Natural killer cell (primary cell): ENCODE measurements at places on chromosomes 1 and 21.

DNA sequence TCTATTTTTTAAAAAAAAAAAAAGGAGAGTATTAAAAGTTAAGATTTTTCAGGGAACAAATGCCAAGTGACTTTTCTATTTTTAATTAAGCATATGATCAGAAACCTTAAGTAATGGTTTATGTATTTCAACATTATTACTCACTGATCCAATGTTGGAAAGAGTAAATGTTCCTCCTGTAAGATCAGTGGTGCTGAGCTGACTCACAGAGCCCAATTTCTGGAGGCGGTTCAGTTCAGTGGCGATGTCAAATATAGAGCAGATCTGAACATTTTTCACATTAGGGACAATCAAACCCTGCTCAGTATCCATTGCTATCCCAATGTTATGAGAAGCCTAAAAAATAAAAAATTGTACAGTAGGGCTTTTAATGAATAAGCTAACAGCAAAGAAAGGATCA, 28.2 kb upstream of the LRRC39 start:
- DNase-seq: no peak

DNA sequence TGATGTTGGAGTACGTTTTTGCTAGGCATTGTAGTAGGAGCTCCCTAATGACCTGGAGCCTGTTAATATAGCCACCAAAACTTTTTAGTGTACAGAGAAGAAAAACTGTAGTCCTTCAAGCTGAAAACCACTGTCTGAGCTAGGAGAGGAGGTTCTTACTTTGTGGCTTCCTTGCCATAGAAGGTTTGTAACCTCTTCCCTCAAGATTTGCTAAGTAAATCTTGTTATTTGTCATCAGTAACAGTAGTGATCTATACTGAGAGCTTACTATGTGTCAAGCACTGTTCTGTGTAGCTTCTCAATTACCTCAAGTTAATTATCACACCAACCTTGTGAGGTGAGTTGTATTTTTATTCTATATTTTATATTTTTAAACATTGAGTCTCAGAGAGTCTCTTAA, 21.2 kb upstream of the LRRC8C start:
- DNase-seq: peak; percentile 63

GRCh38 chr1:65512383-65512782, 91.9 kb downstream of the LEPR start:
- DNase-seq: no peak

GRCh38 chr1:21638531-21639341, 30.4 kb downstream of the RAP1GAP start:
- DNase-seq: no peak

DNA sequence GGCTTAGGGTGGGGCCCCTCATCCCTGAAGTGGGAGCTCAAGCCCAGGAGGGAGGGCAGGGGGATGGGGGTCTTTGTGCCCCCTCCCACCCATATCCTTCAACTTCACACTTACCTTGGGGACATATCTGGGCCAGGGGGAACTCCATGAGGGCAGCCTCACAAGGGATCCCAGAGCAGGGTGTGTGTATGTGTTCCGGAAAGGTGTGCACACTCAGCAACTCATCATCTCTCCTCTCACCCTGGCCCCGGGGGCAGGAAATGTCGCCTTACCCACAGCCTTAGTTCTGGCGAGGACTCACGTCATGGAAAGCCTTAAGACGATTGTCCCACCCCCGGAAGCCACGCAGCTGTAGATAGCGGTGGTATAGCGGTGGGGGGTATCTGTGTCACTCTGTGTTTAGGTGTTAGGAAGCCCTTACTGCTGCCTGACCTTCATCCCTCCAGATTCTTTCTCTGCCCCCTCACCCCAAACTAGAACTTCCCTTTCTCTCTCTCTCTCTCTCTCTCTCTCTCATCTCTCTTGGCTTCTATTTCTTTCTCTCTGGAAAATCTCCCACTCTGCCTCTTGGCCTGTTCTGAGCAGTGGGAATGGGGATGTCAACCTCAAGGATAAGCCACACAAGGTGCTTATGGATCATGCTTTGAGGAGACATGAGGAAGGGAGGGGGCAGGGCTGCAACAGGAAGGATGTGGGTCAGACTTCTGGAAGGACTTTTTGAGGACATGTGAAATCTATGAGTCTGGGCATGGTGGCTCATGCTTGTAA, at the start of gene SH2D2A:
Gene SH2D2A (minus strand): TSS at position 288 of the 768 bp plus-strand sequence. CDS start 140 bp downstream, at position 148.
- DNase-seq: peak; percentile 94

GRCh38 chr1:105608713-105609112, 1447.8 kb upstream of the PRMT6 start:
- DNase-seq: no peak

- no peak for DNase-seq
These were observed 8.6 kb downstream of the PAPPA2 start for GRCh38 chr1:176471338-176472121.
